ENCODE measurements at places on chromosomes 5 and 9.
A peak's percentile ranks its signal among the peaks of the same experiment; 100 is the strongest.

DNA sequence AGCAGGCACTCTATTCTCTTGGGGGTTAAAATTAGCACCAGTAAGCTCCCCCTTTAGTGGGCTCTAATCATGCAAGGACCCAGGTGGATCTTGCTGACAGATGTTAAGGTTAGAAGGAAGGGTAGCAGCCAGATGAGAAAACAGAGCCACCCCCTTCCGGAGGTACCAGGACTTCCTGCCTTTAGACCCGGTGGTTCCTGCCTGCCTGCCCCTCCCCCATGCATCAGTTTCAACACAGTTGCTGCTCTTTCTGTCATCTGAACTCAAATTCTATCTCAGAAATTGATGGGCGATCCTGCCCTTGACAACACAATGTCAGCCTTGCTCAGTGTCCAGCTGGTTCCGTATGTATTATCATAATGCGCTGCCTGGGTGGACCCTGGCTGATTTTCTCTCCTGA, 287.3 kb downstream of the EBF1 start:
- no peak for DNase-seq

GRCh38 chr5:120365656-120366446, 98.2 kb upstream of the PRR16 start:
- DNase-seq = no peak

GRCh38 chr5:127423173-127423798, 94.2 kb upstream of the PRRC1 start:
- DNase-seq = no peak

DNA sequence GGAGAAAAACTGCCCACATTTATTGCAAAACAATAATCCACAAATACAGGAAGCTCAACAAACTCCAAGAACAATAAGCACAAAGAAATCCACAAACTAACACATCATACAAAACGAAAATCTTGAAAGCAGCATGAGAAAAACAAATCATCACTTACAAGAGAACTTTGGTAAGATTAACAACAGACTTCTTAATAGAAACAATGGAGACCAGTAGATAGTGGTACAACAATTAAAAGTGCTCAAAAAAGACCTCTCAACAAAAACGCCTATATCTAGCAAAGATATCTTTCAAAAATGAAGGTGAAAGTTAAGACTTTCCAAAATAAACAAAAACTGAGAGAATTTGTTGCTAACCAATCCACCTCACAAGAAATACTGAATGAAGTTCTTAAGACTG, 38.4 kb downstream of the CDKL3 start:
- DNase-seq = no peak

DNA sequence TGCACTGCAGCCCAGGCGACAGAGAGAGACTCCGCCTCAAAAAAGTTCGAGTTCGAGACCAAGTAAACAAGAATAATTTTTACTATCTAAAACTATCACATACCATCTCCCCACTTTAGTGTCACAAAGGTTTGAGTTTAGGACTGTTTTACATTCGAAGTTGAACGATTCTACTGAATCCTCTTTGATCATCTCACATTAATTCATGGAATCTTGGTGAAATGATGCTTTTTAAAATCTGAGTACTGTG, 715 bp upstream of the RPS6 start:
- DNase-seq = no peak

DNA sequence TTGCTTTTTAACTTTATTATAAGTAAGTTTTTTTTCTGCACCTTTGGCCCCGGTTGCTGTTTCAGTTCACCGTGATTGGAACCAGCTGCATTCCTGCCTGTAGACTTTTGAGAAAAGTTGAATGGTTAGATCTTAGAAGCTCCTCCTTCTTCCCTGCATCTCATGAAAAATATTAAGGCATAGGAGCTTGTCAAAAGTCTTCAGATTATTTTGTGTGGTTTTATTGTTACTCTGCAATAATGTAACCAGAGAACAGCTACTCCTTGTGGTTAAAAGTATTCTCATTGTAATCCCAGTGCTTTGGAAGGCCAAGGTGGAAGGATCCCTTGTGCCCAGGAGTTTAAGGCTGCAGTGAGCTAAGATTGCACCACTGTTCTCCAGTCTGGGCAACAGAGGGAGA, 3.3 kb upstream of the SLC2A8 start:
- DNase-seq = no peak

- no peak for DNase-seq
Measured at GRCh38 chr5:98110791-98111190, 662.7 kb upstream of the RGMB start.

DNA sequence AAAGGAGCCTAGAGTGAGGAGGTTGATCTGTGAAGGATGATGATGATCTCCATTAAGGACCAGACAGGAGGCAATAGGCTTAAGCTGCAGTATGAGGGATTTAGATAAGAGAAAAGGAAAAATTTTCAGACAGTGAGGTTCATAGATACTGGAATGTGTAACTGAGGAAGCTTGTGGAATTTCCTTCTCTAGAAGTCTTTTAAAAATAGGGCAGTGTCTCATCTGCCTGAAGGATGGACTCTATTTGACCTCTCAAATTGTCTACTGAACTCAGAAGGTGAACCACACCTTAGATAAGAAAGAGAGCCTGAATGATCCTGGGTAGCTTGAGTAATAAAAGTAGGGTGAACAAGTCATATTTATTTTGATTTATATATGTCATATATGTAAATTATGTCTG, 148.2 kb upstream of the CDKN2B start:
- DNase-seq = no peak

DNA sequence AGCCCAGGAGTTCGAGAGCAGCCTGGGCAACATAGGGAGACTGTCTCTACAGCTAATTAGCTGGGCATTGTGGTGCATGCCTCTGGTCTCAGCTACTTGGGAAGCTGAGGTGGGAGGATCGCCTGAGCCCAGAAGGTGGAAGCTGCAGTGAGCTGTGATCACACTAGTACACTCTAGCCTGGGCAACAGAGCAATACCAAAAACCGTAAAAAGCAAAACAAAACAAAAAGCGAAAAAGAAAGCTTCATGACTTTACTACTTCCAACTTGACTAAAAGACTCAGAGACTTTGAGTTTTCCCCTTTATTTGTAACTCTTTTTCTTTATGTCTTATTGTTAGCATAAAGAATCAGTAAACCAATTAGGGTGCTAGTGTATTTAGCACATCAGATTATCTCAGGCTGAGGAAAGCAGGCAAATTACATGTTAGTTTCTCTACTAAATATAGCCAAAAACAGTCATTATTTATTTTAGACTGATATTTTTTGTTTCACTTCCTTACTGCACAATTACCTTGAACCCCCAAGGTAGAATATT, 5.4 kb downstream of the RAD17 start:
- DNase-seq = no peak

GRCh38 chr5:520850-521226, 3.4 kb downstream of the SLC9A3 start:
- DNase-seq = no peak

GRCh38 chr9:71446473-71447411, 321.6 kb downstream of the CEMIP2 start:
- no peak for DNase-seq

DNA sequence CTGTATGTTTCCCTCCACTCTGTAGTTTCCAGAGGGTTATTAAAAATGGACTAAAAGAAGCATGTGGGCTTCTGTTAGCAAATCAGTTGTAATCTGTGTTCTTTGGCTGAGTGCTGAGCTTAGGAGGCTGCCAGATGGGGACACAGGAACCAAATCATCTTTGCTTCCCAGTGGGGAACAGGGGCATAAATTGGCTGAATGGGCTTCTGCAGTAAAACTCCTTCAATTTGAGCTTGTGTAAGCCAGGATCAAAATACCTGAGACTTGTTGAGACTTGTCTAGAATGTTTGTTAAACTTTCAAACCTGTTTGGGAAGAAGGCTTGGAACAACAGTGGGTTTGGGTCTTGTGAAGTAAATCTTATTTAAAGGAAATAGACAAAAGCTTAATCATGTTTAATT, 32.2 kb upstream of the TNFAIP8 start:
- DNase-seq = peak; percentile 86

DNA sequence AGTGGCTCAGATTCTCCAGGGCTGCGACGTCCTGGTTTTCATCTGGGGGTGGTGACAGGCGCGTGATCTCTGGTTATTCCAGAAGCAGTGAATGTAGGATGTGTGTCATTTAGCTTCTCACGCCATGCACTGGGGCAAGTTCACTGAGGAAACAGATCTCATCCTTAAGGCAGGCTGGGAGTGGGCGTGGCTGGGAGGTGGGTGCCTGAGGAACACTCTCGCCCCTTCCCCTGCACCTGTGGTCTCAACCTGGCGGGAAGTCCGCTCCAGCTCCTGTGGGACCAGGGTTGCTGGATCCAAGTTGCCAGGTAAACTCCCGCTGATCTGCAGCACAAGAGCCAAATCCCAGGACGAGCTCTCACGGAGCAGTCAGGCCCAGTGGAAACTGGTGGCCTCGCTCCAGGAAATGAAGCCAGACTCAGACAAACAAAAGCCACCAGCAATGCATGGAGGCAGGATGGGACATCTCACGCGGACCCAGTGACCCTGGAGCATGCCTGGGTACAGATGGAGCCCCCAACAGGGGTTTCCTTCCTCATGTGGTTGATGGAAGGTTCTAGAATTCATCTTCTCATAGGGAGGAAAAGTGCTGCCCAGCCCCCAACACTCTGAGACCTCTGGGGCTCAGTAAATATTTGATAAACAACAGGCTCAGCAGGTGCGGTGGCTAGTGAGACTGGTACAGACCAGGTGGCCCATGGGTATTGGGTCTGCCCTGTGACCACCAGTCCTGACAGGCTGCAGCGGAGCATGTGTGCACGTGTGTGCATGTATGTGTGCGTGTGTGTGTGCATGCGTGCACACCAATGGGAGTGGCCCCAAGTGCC, 16.3 kb upstream of the SLC12A7 start:
- no peak for DNase-seq

- no peak for DNase-seq
Measured at GRCh38 chr5:154568589-154568988, 90.6 kb upstream of the HAND1 start.

- DNase-seq = peak; percentile 45
Measured at GRCh38 chr5:41636605-41637004, 126.2 kb upstream of the PLCXD3 start.

- no peak for DNase-seq
Measured at GRCh38 chr9:101014566-101014965, 14.0 kb upstream of the PLPPR1 start.

DNA sequence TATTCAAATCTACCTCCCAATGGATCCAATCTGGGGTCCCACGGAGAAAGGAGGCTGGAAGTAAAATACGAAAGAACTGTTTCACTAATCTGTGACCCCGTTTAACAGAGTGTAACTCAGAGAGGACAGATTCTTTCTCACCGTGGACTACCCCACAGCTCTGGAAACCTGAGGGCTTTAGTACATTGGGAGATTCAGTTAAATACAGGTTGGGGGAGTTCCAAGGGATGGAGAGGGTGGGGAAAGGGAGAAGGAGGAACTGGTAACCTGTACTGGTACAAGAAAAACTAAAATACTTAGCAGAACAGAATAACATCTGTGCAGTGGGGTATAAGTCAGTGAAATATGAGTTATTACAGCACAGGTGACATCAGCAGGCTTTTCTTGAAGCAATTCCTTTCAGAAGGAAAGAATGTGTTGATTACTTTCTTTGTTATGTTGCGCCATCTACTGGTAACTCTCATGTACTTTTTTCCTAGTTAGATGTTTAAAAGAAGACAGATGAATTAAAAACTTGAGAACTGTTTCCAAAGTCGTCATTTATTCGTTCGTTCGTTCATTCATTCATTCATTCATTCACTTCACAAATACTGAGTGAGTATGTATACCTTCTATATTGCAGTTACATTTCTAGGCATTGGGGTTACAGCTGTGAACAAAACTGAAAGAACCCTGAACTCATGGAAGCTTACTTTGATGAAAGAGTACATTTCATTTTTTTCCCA, 30.0 kb upstream of the STOM start:
- DNase-seq = peak; percentile 50

- DNase-seq = no peak
Measured at GRCh38 chr9:19550009-19550408, 141.2 kb downstream of the ACER2 start.

DNA sequence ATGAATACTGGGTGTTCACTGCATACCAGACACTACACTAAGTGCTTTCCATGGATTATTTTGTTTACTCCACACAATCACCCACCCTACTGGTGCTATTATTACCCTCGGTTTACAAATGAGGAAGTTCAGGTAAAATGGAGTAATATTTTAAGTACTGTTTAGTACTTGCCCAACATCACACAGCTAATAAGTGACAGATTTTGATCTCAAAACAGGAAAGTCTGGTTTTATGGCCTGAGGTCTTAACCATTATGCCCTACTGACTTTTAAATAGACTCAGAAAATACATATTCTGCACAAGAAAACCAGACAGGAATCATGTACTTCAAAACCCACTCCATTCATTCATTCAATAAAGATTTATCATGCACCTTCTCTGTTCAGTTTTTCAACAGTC, 431.0 kb upstream of the TLE4 start:
- DNase-seq = no peak

DNA sequence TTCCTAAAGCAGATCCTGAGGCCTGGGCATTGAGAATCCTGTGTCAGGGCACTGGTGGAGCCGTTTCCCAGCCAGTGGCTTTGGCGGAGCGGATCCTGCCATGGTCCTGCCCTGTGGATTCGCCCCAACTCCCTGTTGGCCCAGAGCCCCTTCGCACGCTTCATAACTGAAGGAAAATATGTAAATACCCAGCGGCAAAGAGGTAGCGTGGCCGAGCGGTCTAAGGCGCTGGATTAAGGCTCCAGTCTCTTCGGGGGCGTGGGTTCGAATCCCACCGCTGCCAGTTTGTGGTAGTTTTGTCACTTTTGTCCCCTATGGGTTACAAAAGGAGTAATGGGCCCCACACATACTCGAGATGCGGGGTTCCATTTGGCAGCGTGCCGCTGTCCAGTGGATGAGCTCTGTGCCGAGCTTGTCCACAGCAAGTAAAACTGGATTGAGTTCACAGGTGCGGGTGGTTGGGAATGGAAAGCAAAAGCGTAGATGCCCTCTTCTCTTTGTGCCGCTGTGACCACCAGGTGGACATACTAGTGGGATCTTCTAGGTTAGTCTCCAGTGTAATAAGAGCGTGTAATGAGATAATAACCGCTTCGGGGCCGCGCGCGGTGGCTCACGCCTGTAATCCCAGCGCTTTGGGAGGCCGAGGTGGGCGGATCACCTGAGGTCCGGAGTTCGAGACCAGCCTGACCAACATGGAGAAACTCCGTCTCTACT, 17.3 kb downstream of the TRIM7 start:
- no peak for DNase-seq

Data from NCI-H446 (cell line).